ENCODE measurements at places on chromosomes 11 and 22.

- DNase-seq = peak; percentile 68
These were observed 10.4 kb upstream of the SUN2 start for GRCh38 chr22:38766076-38766777.

GRCh38 chr22:46121079-46121478 lies 29.2 kb upstream of the PPARA start:
- DNase-seq = no peak

DNA sequence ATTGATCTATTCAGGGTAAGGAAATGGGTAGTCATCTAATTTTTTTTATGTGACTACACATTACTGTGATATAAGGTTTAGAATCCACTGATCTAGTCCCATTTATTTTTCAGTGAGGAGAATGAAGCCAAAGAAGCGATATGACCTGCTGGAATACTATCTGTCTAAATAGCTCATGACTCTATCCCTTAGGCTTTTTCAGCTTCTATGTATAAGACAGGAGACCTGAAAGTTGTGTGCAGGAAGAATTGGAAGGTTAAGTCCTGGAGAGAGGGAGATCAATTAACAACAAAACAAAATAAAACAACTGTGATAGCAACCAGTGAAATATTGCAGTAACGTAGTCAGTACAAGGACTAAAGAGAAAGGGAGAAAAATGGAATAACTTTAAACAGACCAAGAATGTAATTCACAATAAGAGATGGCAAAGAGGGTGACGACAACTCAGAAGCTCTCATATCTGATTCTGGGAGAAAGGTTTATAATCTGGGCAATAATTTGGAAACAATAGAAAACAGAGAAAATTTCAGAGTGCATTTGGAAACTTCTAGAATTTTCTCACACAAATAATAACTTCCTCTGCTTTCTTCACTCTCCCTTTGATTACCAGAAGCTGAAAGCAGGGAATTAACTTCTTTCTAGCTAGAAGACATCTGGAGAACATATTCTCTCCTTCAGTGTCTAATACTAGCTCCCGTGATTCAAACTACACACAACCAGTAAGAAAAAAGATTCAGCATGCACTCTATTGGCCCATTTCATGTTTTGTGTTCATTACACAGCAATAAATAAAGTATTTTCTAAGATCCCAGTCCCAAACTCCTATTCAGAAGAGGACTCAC lies 19.2 kb upstream of the CASP12 start:
- DNase-seq = no peak

- no peak for DNase-seq
These were observed 42.4 kb downstream of the CACNA1I start for GRCh38 chr22:39612811-39613548.

DNA sequence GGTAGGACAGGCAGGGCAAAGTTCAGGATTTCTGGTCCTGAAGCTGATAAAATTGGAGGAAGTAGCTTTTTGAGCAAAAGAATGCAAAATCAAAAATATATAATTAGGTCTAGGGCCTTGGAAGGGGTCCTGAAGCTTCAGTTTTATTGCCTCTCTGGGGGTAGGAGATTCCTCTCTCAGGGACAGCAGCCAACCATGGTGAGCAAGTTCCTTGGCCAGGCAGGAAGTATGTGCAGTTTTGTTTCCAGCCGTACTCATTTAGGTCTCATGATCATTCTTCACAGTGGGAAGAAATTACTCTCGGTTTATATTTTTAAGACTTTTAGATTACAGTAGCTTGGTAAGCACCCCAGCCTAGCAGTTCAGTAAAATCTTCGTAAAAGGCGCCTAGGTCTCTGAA lies 2.9 kb upstream of the RAB38 start:
- peak; percentile 37 for DNase-seq

- DNase-seq = no peak
These were observed 212.4 kb upstream of the C11orf87 start for GRCh38 chr11:109209572-109209971.

GRCh38 chr11:74397501-74398243 lies 561 bp downstream of the PGM2L1 start:
- peak; percentile 14 for DNase-seq

- DNase-seq = no peak
These were observed 4.3 kb upstream of the TSKU start for GRCh38 chr11:76778874-76779273.

GRCh38 chr11:67146516-67147226 lies 27.6 kb downstream of the KDM2A start:
- no peak for DNase-seq

- no peak for DNase-seq
These were observed 2.9 kb upstream of the MRPL17 start for GRCh38 chr11:6686006-6686405.

DNA sequence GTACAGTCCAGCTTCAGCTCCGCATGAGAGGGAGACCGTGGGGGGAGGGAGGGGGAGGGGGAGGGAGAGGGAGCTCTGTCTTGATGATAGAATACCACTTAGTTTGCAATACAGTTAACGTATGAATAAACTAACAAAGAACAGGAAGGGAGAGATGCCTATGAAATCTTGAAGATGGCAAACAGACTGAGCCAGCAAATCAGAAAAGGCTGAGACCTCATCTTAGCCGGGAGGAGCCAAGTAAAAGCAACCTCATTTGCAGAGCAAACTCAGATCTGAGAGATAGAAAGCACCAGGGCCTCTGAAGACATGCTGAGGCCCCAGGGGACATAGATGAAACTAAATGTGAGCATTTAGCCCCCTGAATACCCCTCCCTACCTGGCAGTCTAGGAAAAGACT lies 23.0 kb downstream of the APLP2 start:
- DNase-seq = no peak

GRCh38 chr22:40325315-40325714 lies 21.0 kb upstream of the ADSL start:
- DNase-seq = no peak

DNA sequence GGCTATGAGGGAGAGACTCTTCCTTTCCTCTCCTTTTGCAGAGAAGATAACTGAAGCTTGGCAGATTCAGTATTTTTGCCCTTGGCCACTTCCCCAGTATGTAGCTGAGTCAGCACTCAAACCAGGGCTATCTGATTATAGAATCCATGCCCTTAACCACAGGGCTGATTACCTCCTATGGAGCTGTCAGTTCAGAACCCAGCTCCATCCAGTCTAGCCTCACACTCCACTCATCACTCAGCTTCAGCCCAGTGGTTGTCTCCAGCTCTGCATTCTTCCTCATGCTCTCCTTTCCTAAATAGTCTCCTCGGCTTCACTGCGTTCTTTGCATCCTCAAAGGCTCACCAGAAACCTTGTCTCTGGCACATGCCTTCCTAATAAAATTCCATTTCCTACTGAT lies 151.6 kb upstream of the BLID start:
- peak; percentile 48 for DNase-seq

- DNase-seq = peak; percentile 67
These were observed 585 bp downstream of the CYB5R3 start for GRCh38 chr22:42648368-42649245.

DNA sequence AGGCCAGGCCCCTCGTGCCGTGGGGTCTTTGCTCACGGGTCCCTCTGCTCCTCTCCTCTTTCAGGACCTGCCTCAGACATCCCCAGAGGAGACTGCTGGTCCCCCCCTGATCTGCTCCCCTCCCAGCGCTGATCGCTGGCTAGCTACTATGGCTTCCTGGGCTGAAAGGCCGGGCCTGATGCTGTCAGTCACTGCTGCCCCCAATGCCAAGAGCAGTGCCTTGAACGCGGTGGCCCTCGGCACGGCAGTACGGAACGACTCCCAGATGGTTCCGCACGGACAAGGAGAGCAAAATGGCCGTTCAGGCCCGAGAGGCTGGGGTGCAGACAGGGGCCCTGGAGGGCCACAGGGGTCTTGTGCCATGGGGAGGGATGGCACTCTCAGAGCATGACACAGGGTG lies 21.5 kb downstream of the SULT4A1 start:
- no peak for DNase-seq

DNA sequence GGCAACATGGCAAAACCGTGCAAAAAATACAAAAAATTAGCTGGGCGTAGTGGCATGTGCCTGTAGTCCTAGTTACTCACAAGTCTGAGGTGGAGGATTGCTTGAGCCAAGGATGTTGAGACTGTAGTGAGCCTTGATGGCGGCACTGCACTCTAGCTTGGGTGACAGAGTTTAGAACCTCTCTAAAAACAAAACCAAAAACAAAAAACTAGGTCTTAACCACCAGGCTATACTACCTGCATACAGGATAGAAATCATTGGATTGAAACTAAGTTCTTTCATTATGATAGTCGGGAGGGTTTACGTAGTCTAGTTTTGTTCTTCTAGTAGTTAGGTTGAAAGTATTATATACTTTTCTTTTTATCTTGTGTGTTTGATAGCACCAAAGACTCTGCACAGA lies 5.8 kb downstream of the RNF214 start:
- no peak for DNase-seq

GRCh38 chr11:75279273-75279672 lies 38.7 kb downstream of the TPBGL start:
- no peak for DNase-seq

DNA sequence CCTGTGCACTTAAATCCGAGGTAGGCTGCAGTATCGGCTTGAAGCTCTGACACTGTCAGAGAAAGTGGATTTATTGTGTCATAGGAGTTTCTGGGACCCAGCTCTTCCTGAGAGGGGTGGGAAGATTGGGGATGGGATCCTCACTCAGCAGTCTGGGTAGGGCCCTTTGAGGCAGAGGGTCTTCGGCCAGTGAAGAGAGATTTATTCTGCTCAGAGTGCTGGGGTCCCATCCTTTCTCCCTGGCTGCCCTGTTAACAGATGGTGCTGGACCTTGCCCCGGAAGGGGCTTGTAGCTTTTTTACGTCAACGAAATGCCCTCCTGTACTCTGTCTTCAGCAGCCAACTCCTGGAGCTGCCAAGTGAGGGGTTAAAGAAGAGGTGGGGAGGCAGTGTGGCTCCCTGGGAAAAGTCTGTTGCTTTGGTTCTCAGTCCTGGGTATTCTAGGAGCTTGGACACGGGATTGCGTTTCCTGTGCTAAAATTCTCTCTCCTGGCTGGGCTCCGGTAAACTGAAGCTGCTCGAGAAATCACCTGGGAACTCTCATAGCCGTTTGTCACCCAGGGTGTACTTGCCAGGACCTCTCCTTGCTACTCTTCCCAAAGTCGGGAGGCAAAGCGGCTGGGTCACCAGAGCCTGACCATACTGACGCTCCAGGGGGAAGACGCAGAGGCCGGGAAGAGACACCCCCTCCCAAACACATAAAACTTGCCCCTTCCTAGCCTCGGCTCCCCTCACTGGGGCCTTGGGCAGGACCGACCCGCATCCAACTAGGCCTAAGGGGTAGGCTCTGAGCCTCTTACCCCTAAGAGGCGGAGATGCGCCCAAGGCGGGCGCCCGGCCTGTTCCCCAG lies 806 bp upstream of the SMDT1 start:
- peak; percentile 64 for DNase-seq

DNA sequence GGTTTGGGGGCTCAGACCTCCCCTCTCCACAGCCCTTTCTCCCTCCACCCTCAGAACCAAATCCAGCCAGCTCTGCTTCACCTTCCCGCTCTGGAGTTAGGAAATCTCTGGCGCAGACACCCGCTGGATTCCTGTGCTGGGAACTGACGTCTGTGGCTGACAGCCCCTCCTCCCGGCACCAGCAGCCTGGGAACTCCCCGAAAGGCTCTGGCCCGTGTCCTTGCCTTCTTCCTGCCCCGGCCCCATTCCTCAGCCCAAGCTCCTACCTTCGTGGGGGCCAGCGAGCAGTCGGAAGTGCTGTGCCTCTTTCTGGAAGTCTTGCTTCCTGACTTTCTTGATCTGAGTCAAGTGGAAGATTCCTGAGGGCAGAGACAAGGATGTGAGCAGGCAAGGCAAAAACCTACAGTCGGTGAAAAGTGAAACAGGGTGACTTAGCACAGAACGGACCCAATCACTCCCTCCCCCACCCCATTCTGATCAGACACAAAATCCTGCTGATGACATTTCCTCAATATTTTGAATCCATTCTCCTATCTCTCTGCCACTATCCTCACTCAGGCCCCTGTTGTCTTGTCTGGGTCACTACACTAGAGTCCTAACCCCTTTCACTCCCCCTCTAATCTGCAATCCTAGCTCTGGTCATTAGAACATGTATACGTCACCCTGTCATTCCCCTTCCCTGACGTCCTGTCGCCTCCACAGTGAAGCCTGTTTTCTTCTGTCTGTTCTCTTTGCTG lies 34.1 kb downstream of the CHRDL2 start:
- peak; percentile 96 for DNase-seq

- no peak for DNase-seq
These were observed 8.5 kb downstream of the RNF141 start for GRCh38 chr11:10532526-10532925.

- DNase-seq = no peak
These were observed 82.9 kb downstream of the MIAT start for GRCh38 chr22:26740253-26740652.

- peak; percentile 10 for DNase-seq
These were observed 53.7 kb downstream of the RDX start for GRCh38 chr11:110242746-110243145.

DNA sequence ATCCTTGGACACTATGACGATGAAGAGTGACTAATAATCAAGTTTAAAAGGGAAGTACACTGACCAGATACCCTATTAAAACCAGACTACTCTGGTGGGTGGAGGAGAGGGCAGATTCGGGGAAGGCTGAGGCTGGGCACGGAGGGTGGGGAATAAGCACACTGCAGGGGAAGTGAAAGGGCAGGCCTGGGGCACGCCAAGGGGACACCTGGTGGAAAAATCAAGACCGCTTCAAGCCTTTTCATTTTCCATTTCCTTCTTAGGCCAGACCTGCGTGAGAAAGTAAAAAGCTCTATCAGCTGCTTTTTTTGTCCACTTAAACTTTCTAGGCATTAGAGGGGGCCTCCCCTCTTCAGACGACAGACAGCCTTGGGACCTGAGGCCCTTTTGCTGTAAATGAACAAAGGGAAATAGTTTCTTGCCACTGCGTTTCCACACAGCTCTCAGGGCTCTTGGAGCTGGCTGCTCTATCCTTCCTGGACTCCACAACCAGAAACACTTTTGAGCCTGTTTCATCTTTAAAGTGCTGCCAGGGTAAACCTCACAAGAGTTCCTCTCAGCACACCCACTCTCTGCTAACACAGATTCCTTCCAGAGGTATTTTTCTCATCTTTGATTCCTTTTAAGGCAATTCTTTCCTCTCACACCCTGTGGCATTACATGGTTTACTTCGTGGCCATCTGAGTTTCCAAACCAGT lies 25.0 kb upstream of the SERPIND1 start:
- DNase-seq = no peak

DNA sequence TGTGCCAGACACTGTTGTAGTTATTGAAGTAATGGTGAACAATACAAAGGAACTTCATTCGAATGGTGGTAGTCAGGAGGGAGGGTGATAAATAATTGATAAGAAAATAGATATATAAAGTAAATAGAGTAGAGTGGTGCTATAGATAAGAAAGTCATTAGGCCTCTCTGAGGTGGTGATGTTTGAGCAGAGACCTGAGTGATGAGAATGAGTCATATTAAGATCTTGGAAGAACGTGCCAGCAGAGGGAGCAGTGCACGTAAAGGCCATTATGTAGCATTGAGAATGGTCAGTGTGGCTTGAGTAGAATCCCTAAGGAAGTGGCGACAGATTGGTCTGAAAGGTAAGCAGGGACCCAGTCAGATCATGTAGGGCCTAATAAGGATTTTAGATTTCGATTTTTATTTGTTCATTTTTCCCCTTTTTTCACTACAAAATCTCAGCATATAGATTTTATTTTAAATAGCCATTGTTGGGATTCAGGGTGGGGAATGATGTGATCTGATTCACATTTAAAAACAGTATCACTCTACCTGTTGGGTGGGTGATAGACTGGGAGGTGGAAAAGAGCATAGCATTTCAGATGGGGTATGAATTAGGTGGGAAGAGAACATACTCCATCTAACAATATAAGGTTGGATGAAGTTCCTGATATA lies 44.7 kb downstream of the CCDC90B start:
- peak; percentile 70 for DNase-seq

Data from fibroblast of villous mesenchyme (primary cell).